ENCODE measurements at places on chromosomes 4 and X.

- DNase-seq, result no peak
Observed at GRCh38 chrX:1418901-1419544, 27.1 kb upstream of the SLC25A6 start.

DNA sequence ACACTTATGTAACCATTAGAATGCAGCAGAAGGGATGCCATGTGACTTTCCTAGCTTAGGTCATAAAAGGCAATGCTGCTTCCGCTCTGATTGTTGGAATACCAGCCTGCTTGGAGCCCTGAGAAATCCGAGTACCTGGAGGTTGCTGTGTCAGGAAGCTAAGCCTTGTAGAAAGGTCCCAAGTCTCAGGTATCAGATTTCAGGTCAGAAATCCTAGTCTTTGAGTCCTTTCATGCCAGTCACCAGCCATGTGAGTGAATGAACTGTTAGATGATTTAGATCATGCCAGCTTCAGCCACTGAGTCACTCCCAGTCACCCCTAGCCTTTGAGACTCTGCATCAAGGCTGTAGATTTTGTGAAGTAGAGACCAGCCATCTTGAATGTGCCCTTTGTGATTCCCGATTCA lies 23.5 kb downstream of the RAP1GDS1 start:
- no peak for DNase-seq

GRCh38 chrX:16985286-16985685 lies 38.8 kb downstream of the REPS2 start:
- DNase-seq, result no peak

GRCh38 chrX:111511477-111511876 lies at the start of gene SERTM2:
SERTM2 (plus strand) TSS chrX:111511645; CDS start chrX:111518858, 7,213 bp downstream.
- DNase-seq, result no peak

GRCh38 chr4:126937342-126937741 lies 695.4 kb upstream of the INTU start:
- no peak for DNase-seq

DNA sequence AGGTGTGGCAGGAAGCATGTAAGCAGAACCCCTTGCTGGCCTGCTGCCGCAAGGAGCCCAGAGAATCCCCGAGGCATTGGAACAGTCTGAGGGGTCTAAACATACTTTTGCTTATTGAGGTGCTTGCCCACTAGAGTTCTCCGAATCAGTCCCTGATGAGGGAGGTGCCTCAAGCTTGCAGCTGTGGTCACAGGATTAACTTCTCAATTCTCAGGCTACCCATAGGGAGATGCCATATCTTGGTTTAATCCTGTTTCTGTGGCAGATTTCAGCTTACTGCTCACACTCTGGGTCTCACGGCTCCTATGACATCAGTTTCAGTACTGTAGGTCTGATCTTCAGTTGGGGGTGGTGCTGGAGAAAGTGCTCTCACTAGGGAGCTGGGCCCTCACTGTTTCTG lies 39.9 kb downstream of the CCNG2 start:
- DNase-seq, result no peak

DNA sequence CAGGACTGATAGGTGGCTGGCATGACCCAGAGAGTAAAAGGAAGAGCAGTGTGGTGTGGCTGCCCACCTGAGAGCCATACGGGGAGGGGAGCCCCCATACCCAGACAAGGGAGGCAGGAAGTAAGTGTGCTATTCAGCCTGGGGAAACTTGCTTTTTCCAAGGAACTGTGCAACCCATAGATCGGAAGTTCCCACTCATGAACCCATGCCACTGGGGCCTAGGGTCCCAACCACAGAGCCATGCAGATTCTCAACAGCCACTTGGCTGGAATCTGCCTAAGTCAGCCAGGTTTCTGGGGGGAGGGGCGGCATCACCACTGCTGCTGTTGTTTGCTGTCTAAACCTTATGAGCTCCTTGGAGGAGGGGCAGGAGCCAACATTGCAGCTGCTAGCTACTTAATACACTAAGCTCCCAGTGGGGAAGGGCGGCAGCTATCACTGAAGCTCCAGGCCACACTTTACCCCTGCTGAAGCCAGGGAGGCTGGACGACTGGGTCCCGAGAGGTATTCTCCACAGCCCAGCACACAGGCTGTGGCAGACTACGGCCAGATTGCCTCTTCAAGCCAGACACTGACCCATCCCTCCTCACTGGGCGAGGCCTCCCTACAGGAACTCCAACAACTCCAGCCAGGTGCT lies 410.4 kb downstream of the INPP4B start:
- no peak for DNase-seq
